HuH-7.5 (cell line): ENCODE measurements at places on chromosomes 16 and 17.

GRCh38 chr16:82108774-82109173 lies 61.2 kb downstream of the MPHOSPH6 start:
- no peak for DNase-seq

DNA sequence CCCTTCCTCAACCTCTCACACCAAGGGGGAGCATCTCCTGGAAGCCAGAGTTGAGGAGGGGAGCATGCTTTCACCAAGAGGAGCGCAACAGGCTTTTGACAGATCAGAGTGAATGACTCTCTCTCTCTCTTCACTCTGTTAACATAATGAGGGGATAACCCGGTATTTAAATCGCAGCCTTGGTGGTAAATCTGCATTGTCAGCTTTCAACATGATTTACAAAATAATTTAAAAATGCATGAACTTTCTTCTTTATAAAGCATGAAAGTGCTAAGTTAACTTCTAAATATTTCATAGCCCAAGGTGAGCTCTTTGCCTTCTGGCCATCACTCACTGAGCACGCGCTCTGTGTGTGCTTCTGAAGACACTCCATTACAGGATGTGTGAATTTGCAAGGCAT lies 61.8 kb downstream of the TMEM114 start:
- no peak for DNase-seq

DNA sequence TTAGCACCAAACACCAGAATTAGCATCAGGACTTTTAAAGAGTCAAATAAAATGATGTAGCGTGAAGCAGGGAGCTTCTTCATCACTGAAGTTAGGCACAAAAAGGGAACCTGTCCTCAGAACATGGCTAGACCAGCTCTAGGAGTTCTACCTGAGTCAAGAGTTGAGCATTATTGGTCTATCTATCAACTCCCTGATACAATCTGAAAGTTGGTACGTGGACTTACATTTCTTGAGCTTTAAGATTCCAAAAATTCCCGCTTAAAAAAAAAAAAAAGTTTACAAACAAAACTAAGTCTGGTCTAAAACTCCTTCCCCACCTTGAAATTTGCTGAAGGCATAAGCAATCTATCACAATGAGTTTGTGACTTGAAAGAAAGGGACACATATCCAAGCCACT lies 12.3 kb downstream of the TLE7 start:
- no peak for DNase-seq

- peak; percentile 86 for DNase-seq
Observed at GRCh38 chr17:44198721-44199552, 747 bp downstream of the ATXN7L3 start.

- DNase-seq: no peak
Observed at GRCh38 chr17:80694085-80694991, 149.7 kb downstream of the RPTOR start.

DNA sequence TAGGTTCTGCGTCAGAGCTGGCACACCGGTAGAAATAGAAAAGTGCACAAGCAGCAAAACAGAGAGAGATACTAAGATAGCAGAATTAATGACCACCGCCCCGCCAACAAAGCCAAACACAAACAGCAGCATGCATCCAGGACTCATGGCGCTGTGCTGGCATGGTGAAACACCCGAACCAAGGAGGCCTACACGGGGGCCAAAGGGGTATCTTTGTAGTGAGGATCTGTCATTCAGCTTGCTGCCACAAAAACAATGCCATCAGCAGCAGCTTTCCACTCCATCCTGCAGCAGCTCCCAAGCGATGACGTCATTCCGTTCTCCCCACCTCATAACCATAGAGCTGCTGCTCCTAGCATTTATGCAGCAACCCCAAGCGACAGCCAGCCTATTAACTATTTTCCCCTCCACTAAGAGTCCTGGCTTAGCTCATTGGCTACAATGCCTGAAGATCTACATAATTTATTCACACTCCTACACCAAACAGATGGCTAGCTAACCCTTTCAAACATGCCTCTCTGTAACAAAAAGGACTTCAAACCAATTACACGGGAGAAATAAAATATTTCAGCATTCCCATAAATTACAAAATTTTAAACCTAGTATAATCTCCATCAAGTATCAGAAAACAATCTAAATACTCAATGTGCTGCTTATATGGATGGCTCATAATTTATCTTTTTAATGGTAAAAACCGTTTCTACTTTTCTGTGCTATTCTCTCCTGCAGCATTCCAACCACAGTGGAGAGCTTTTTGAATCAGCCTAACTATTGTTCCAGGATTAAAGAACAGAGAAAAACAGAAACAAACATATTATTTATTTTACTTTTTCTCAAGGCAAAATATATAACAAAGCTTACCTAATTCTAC lies 73.9 kb downstream of the SPAG9 start:
- peak; percentile 19 for DNase-seq
